ENCODE measurements at places on chromosomes 1 and 21. TPM values are rescaled to one million over a fixed set of nuclear protein-coding genes. Genes with fewer than 3 reads are reported as not detected.

DNA sequence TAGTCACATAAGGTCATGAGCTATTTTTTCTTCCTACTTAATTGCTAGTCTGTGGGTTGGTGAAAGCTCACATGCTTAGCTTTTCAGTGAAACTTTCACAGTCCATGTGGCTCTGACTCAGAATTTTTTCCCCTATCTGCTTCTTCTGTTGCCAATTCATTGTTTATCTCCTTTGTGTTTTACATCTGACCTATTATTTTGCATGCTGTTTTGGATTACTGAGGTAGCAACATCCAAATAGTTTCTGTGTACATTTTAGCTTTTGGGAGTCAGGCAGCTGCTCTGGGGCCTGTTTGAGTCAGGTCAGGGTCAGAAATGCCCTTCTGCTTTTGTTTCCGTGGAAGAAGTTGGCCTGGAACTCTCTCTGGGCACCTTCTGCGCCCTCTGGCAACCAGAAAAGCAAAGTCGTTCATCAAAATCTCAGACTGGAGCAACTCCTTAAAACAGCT, 40.0 kb downstream of the ROR1 start:
- no peaks in the 10 kb centered on the region for H3K27me3 ChIP-seq
- peak overlapping the region; percentile 59 for H3K27ac ChIP-seq
- peaks cover 17% of the 10 kb centered on the region for H3K4me1 ChIP-seq

- no peaks in the 10 kb centered on the region for H3K4me1 ChIP-seq
- H3K27me3 ChIP-seq: no peaks in the 10 kb centered on the region
- H3K27ac ChIP-seq: no peak overlapping the region
- DNase-seq: no peak
- H3K36me3 ChIP-seq: no peaks in the 10 kb centered on the region
These were observed 638 bp downstream of the CD84 start for GRCh38 chr1:160578525-160579191.

The TFF2 gene
- total RNA-seq: not detected

- no peak for DNase-seq
- no peak overlapping the region for H3K4me3 ChIP-seq
- no peaks in the 10 kb centered on the region for H3K4me1 ChIP-seq
- no peak overlapping the region for H3K27ac ChIP-seq
- H3K27me3 ChIP-seq: 0 out of 2 replicates have a peak, but pooled peaks cover 4% of the 10 kb centered on the region
These were observed 6.9 kb downstream of the ARHGEF16 start for GRCh38 chr1:3461238-3461933.

The ZBTB8A gene
- total RNA-seq: 5.3 TPM

- peaks cover 7% of the 10 kb centered on the region for H3K27me3 ChIP-seq
- no peak overlapping the region for H3K4me3 ChIP-seq
- H3K4me1 ChIP-seq: no peaks in the 10 kb centered on the region
These were observed 19.0 kb downstream of the CHIA start for GRCh38 chr1:111309690-111310089.

- H3K4me1 ChIP-seq: no peaks in the 10 kb centered on the region
- H3K27ac ChIP-seq: no peak overlapping the region
- H3K27me3 ChIP-seq: no peaks in the 10 kb centered on the region
- H3K36me3 ChIP-seq: no peaks in the 10 kb centered on the region
- H3K4me3 ChIP-seq: no peak overlapping the region
- DNase-seq: no peak
These were observed 1343.3 kb upstream of the ADGRL2 start for GRCh38 chr1:80457409-80457808.

DNA sequence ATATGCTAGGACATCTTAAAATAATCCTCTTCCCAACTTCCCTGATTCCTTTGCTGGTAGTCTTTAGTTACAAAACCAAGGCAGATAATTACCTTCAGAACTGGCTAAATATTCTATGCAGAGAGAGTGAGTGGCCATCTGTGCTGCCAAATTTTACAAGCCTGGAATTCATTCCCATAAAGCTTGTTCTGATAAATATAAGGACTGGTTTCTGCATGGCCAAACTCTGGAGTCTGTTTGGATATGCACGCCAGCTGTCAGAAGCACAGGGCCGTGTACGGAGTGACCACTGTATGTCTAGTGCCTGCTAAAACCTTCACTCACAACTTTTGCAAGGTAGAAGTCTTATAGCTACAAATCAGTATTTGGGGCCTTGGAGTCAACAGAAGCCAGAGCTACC, 66.5 kb upstream of the RAVER2 start:
- no peak overlapping the region for H3K27ac ChIP-seq
- H3K4me1 ChIP-seq: no peaks in the 10 kb centered on the region
- no peak overlapping the region for H3K4me3 ChIP-seq
- H3K36me3 ChIP-seq: 0 out of 2 replicates have a peak, but pooled peaks cover 6% of the 10 kb centered on the region
- H3K27me3 ChIP-seq: no peaks in the 10 kb centered on the region

All from GM23248 (cell line).